Activated naive CD4-positive, alpha-beta T cell (primary cell): ENCODE measurements at places on chromosomes 6 and 20.

- no peak for DNase-seq
Measured at GRCh38 chr20:10286356-10286755, 67.7 kb downstream of the SNAP25 start.

DNA sequence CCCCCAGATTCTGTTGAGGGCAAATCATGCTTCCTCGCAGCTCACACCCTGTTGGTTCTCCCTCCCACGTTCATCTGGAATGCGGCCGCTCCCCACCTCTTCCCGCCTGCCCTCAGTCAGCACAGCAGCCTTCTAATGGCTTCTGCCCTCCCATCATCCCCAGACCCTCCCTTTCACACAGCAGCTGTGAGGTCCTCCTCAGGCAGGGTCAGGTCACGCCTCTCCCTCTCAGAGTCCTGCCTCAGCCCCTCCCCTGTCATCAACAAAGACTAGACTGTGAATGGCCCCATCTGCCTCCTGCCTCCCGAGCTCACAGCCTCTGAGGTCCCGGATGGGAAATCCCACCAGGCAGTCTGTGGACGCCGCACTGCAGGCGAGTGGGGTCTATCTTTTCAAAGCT is 7.9 kb upstream of the BHLHE23 start:
- no peak for DNase-seq

DNA sequence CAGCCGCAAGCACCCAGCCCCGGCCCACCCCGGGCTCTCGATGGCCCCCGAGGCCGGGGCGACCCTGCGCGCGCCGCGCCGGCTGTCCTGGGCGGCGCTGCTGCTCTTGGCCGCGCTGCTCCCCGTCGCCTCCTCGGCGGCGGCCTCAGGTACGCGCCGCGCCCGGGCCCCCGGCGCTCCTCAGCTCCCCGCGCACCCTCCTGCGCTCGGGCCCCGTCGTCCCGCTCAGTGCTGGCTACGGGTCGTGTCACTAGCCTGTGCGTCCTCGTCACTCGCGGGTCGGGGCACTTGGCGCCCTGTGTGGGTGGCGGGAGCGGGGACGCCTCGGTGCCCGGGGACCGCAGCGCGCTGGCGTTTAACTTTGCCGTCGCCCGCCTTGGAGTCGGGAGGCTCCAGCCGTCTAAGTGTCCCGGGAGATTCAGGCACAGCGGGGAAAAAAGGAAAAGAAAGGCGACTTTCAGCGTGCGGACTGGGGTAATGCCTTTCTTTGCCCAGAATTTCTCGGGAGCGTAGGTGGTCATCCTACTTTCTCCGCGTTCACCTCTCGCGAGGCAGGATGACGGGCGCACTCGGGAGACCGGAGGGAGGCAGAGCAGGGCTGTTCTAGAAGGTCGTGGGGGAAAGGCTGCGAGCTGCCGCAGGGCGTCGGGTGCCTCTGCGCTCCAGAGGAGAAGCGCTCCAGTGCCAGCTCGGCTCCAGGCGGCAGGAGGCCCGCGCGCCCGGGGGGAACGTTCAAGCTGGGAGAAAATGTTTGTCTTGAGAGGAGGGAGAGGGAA is 545 bp downstream of the FNDC1 start:
- DNase-seq, result no peak

- DNase-seq, result no peak
Measured at GRCh38 chr20:29306390-29307072, 1950.9 kb upstream of the DEFB115 start.

DNA sequence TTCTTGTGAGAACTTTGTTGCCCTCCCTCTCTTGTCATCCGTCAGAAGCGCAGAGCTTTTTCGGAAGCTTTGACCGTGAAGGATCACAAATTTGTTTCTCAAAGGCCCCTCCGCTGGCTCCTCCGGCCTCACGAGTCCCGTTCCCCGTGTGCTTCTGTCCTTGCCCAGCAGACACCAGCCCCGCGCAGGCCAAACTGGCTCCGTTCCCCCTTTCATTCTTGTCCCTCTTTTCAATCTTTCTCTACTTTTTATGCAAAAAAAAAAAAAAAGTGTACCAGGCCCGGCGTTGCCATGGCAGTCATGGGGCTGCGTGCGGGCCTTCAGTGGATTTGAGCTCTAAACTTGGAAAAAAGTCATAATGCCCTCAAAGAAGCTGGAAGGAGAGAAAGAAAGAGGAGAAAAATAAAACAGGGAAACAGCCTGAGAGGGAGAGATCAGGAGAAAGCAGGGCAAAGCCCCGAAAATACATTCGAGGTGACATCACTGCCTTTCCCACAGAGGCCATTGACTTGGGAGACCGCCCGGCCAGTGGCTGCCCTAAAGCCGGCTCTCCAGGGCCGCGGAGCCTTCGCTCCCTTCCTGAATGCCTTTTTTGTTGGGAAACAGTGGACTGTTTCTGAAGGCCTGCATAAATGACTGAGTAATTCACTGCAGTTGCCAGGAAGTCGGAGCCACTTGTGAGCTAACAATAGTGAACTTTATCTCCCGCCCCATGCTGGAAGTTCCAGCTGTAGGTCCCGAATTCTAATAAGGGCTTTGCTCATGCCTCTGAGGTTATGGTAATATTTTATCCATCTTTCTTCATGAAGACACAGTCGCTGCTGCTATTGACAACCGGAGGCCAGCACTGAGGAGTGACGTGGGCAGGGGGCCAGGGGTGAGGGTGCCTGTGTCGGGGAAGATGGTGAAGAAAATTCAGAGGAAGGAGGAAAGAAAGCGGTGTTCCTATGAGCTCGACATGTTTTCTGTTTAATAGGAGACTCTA is 670.9 kb downstream of the QKI start:
- DNase-seq, result no peak

DNA sequence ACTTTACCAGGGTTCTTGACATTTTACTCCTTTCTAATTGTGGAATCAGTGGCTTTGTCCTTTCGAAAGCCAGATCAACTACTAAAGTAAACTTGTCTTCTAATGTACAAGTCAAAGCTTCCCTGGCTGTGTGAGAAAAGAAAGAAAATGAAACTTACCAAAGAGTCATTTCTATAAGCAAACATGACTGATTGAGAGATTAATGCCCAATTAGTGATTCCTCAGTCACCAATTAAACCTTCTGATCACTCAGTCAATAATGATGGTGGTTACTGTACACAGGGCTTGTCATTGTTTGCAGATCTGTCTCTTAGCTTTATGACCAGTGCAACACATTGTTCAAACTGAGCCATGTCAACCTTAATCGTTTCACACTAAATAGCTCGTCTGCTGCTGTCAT is 1168.4 kb upstream of the CITED2 start:
- DNase-seq, result no peak

DNA sequence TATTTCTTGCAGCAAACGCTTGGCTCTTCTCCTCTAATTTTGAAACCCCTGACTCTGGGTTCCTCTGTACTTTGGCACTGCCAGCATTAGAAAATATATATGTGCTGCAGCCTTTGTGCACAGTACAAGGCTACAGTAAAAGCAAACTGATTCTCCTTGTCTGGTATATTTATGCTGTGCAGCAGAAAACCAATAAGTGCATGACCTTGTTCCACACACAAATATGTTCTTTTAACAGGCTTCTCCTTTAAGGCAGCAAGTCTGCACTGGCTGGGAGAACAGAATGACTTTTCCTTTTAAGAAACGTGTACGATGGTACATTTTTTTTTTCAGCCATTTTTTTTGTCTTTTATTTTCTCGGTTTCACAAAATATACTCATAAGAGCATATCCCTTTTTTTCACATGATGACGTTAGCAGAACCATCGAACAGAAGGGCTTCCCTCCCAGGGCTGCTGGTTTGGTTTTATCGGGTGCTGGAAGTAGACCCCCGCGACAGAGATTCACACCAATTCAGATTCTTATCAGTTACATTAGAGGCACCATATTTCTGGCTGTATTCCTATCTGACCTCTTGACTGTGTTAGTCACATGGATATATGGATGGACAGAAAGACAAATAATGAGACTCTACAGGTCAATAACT is 129.9 kb upstream of the ARID1B start:
- DNase-seq, result no peak

DNA sequence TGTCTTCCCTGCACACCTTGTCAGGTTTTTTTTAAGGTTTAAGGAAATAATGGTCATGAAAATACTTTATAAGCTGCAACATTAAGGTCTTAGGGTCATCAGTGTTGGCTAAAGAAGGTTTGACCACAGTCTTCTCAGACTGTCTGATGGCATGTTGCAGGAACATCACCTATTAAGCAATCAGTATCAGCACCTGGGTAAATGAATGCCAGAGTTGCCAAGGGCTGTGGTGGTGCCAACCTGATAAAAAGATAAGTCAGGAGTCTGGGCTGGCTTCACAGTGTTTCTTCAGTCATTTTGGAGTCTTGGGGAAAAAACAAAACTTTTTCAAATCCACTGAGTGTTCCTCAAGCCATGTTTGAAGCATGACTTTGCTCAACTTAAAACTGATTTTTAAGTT is 61.5 kb upstream of the VSTM2L start:
- no peak for DNase-seq

DNA sequence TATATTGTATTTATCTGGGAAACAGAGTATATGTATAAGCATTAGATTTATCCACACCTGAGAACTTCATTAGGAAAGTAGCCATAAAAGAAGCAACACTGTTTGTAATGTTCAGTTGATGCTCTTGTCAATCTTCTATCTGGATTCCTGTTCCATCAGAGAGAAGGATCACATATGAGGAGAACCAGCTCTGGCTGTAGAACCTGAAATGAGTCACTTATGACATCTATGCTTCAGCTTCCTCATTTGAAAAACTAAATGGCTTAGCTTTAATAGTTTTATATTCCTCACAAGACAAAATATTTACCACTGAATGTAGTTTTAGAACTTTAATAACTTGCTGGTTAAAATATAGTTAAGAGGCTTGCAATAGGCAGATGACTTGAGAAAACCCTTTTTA is 144.7 kb downstream of the TASP1 start:
- no peak for DNase-seq

- no peak for DNase-seq
Measured at GRCh38 chr6:55888917-55889316, 13.5 kb upstream of the BMP5 start.

DNA sequence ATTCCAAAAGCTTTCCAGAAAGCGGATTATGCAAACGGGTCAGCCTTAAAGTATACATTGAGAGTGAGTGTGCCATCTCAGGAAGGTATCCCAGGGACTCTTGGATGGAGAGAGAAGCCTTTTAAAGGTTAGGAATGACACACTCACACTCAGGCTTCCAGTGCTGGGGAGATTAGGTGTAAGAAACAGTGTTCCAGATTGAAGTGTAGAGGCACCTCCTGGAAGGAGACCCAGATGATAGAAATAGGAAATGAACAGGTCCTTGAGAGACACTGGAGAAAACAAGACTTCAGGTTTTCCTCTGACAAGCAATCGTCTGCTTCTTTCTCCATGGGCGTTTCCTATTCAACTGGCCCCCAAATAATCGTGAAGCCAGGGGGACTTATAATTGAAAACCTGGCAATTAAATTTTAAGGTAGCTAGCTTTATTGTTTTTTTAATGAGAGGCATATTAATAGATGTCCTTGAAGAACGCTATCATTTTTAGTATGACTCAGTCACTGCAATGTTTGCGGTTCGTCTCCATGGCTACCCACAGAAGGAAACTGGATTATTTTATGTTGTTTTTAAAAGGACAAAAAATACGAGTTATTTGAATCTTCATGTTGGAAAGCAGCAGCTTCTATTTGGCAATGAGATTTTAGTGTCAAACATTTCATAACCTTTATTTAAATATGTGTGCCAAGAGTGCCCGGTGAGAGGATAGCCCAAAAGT is 85.3 kb downstream of the TRMT6 start:
- no peak for DNase-seq

- DNase-seq, result no peak
Measured at GRCh38 chr6:31727034-31727716, 1.9 kb downstream of the DDAH2 start.

DNA sequence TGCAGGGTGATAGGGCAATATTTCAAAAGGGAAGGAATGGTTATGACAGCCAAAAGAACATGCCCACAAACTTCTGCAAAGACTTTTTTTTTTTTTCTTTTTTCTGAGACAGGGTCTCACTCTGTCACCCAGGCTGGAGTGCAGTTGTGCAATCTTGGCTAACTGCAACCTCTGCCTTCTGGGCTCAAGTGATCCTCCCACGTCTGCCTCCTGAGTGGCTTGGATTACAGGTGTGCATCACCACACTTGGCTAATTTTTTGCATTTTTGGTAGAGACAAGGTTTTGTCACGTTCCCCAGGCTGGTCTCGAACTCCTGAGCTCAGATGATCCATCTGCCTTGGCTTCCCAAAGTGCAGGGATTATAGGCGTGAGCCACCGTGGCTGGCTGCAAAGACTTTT is 117.6 kb upstream of the ADGRF1 start:
- no peak for DNase-seq

DNA sequence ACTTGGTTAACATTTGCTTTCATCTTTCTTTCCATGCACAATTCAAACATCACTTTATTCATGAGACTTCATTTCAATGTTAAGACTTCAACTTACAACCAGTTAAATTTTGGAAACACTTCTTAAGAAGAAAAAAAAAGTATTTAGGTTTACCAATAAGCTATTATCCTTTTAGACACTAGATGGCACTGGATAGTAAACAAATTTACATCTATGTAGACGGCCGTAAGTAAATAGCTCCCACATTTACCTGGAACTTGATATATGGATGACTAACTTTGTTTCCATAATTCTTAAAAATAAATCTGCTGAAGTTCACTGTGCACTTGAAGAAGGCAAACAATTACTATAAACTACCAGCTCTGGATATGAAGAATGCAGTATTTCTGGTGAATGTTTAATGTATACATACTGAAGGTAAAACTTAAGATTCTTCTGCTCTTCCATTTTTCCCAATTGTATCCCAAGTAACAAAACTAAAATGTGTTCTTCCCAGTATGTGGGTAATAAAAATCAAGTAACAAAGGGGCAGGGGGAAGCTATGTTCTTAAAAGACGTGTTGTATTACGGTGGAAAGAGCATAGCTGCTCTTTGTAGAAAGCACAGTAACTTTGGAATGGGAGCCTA is 130.6 kb upstream of the C6orf118 start:
- no peak for DNase-seq

GRCh38 chr6:120774275-120774674 is 560.0 kb downstream of the TBC1D32 start:
- DNase-seq, result no peak

DNA sequence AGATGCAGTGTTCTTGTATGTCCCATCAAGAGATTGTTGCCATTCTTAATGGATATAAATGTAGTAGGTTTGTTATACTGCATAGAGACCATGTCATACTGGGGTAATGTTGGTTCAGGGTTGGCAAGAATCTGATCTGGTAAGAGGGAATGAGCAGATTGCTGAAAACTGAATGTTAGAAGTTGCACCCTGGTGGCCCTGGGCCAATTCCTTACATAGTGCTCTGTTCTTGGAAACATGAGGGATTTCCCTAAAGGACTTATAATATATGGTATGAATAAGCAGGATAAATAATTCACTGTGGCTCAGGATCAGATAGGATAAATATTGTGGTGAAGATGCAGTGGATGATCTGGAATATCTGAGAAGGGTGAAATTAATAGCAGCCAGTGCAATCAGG is 70.2 kb downstream of the ANKS1A start:
- DNase-seq, result no peak

DNA sequence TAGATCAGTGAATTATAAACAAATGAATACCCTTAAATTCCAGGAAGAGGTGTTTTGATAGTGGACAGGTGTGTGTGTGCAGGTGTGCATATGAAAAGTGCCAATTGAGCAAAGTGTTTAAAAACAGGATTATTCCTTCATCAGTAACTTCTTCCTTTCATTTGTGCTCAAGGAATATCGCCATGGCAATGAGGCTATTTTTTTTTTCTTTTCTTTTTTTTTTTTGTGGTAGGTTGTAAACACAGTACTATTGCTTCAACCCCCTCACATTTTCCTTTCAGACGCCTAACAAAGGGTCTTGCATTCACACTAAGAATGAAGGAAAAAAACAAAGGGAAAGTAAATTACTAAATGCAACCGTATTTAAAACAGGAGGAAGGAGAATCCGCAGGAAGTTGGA is 2.0 kb upstream of the HSPA1B start:
- no peak for DNase-seq

- no peak for DNase-seq
Measured at GRCh38 chr20:18397030-18397429, 69.8 kb downstream of the DZANK1 start.
